Forelimb muscle (tissue), 1 donor: ENCODE measurements at places on chromosomes 6 and 20. TPM values are rescaled to one million over a fixed set of nuclear protein-coding genes. Genes with fewer than 3 reads are reported as not detected.
A peak's percentile ranks its signal among the peaks of the same experiment; 100 is the strongest.

The MAK gene
- polyA plus RNA-seq = 0.51 TPM

The PTCRA gene
- polyA plus RNA-seq = not detected

The DOK5 gene
- polyA plus RNA-seq = 29.0 TPM

The TRIM40 gene
- polyA plus RNA-seq = not detected

The IL17A gene
- not detected for polyA plus RNA-seq

The CST7 gene
- polyA plus RNA-seq = 0.70 TPM

The TRIM38 gene
- polyA plus RNA-seq = 6.7 TPM

The MEP1A gene
- not detected for polyA plus RNA-seq

The ZC2HC1B gene
- polyA plus RNA-seq = not detected

The SEL1L2 gene
- not detected for polyA plus RNA-seq

DNA sequence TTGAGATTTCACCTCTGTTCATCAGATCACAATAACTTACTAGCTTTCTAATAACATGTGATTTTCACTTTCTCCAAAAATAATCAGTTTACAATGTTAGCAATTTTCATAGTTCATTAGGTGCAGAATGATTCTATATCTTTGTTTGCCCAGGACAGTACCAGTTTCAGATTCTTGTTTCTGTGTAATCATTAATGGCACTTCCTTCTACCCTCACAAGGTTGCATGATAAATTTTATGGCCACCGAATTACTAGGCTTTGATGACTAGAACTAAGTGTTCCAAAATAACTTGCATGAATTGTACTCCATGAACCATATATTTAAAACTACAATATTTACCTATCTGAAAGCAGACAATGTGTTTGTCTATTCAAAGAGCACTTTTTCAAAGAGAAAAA, 442.3 kb downstream of the EPHA7 start:
- DNase-seq = no peak

DNA sequence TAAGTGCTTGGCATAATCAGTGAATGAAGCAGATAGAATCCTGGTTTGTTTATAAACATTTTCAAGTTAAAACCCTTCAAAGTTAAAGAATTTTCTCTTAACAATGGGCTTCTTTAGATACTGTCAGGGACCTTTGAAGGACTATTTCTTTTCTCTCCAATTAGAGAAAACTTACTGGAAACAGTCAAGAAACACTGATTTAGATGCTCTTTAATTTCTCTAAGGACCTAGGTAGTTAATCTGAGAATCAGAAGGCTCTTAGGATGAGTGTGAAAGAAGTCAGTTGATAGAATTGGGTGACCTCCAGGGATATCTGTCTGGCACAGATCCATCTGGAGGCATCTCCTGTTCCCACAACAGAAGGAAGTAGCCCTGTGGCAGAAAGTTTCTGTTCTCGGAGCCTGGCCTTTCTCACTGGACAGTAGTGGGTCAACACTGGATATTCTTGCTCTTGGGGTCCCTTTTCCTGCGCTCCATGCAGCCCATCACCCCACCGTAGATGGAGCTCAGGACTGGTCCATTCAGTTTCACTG, 22.5 kb downstream of the KIAA0408 start:
- no peak for DNase-seq

- no peak for DNase-seq
Measured at GRCh38 chr6:137827977-137828810, 38.9 kb upstream of the TNFAIP3 start.

- no peak for DNase-seq
Measured at GRCh38 chr6:43505718-43506117, 4.4 kb downstream of the LRRC73 start.

DNA sequence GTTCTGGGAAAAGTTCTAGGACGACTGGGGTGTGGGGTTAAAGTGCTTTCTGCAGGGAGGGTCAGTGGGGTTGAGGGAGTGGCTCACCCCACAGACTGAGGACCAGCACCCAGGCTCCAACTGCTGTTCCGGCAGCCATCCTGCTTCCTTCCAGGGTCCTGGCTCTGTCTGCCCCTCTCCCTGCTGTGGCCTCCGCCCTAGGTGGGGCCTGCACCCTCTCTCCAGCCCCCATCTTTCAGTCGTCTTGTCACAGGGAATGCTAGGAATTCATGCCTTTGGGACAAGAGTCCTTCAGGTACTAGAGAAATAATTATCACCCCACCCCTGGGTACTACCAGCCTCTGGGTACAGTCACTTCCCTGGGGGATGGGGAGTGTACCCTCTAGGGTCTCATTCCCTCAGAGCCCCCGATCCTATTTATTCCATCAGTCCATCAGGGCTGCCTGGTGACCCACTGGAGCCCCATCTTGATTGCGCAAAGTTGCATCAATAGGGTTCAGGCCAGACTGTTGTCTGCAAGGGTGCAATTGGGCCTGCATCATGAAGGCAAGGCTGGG, at the start of gene AGER:
Gene AGER, minus strand, starts transcription at position 170 of the 557 bp plus-strand sequence. Its CDS starts 31 bp downstream, at position 139.
- DNase-seq = no peak

GRCh38 chr6:154805288-154805911, 72.2 kb downstream of the SCAF8 start:
- peak; percentile 6 for DNase-seq

DNA sequence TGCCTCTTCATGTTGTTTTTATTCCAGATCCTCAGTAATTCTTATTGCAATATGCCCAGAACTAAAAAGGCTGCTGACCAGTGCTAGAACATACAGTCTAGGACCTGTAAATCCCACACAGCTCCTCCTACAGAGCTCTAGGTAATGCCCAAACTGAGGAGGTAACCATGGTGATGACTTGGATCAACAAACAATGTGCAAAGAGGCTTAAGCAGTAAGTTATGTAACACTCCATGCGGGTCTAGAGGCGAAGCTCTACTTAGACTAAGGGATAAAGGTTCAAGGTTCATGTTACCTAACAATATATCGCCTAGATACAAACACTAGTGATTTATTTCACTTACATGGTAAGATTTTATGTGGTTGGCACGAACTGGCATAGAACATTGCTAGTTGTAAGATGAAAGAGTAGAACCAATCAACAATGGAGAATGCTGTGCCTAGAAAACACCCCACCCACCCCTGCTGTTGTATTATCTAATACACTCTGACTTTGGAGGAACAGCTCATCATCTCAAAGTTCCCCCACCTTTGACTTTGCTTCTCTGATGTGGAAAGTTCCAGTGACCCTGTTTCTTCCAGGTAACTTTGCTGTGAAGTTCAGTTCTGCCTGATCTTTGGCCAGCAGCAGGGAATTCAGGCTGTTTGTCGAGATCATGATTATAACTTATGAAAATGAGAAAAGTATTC, 242.4 kb downstream of the ALDH8A1 start:
- DNase-seq = no peak

- no peak for DNase-seq
Measured at GRCh38 chr20:8809107-8809953, 259.6 kb upstream of the PLCB4 start.

DNA sequence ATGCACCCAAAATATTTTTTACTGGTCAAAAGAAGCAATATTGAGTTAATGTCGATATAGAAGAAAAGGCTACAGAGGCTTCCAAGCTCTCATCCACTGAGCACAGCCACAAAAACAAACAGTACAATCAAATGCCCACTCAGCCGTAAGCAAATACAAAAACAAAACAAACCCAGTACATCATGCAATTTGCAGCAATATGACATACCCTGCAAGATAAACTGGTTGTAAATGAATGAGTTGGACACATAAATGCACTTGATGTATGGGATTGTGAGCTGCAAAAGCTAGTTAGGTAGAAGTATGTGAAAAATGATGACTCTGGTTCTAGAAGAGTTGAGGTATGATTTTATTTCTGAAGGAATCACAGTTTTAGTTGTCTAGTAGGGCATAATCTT, 83.9 kb downstream of the SESN1 start:
- no peak for DNase-seq

DNA sequence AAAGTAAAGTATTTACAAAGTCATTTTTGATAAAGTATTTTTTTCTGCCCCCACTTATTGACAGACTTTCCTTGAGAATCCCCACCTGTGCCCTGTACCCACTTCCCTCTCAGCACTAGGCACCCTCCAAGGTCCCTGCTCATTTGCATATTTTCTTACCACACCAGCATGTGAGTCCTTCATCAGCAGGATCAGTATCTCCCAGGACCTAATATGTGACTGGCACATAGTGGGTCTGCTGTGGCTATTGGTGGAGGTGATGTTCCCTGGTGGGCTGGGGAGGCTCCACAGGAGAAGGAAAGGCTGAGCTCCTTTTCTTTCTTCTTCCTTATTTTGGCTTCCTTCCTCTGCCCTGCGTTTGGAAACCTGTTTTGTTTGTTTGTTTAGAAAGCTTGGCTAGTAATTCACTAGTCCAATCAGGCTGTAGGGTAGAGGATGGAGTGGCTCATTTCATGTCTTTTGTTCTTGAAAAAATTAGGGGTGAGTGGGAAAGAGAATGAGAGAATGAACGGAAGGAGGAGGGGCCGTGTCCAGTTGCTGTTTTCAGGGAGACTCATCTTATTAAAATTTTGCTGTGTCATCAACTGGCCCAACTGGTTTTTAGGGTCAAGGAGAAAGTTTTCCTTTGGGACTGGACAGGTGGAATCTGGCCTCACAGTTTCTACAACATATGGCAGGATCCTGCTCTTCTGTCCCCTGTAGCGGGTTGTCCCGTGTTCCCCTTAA, 2.8 kb upstream of the RNF24 start:
- no peak for DNase-seq

DNA sequence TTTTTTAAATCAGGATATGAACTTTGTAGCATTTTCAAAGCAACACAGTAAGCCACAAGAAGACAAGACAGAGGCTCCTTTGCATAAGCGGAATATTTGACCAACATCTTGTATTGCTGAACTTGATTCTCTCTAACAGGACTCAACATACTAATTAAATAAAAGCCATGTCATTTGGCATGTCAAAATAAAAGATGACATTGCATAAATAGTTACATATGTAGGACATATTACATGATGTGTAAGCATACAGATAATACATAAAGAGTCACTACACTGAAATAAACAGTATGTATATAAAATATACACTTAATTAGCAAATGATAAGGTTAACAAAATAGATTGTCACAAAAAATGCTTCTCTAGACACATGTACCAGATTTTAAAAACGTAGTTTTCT, 62.2 kb downstream of the REPS1 start:
- DNase-seq = no peak

- DNase-seq = no peak
Measured at GRCh38 chr6:97205966-97206365, 77.0 kb downstream of the MMS22L start.

DNA sequence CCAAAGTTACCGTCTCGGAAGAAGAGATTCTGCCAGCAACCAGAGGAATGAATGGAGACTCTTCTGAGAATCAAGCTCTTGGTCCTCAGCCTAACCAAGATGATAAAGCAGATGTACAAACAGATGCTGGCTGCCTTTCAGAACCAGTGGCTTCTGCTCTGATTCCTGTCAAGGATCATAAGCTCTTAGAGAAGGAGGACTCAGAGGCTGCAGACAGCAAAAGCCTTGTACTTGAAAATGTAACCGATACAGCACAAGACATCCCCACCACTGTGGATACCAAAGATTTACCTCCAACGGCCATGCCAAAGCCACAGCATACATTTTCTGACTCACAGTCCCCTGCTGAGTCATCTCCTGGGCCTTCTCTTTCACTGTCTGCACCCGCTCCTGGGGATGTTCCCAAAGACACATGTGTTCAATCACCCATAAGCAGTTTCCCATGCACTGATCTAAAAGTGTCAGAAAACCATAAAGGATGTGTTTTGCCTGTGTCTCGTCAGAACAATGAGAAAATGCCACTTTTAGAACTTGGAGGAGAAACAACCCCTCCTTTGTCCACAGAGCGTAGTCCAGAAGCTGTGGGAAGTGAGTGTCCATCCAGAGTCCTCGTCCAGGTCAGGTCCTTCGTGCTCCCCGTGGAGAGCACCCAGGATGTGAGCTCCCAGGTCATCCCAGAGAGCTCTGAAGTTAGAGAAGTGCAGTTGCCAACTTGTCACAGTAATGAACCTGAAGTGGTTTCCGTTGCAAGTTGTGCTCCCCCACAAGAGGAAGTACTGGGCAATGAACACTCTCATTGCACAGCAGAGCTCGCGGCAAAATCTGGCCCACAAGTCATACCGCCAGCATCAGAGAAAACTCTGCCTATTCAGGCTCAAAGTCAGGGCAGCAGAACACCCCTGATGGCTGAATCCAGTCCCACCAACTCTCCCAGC, 109.6 kb downstream of the RTN4IP1 start:
- DNase-seq = no peak

- peak; percentile 45 for DNase-seq
Measured at GRCh38 chr20:478949-479429, 16.7 kb upstream of the TBC1D20 start.

DNA sequence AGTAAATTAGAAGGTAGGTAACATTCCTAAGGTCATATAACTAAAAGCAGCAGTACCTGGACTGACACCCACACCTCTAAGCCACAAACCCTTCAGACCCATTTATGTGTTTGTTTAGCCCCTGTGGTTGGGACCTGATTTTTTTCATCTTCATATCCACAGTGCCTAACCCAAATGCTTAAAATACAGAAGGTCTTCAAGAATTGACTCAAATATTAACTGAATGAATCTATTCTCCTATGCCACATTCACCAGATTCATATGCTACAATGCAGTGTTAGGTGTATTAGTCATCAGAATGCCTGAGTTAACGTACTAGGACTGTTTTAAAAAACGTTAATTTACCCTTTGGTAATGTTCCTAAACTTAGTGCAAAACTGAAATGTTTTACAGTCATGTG, 124.8 kb downstream of the AHI1 start:
- no peak for DNase-seq

- no peak for DNase-seq
Measured at GRCh38 chr20:32737371-32738223, 5.7 kb downstream of the COMMD7 start.

GRCh38 chr6:3835785-3836184, 13.4 kb upstream of the FAM50B start:
- no peak for DNase-seq

GRCh38 chr6:36364669-36365479, 22.6 kb downstream of the ETV7 start:
- no peak for DNase-seq

DNA sequence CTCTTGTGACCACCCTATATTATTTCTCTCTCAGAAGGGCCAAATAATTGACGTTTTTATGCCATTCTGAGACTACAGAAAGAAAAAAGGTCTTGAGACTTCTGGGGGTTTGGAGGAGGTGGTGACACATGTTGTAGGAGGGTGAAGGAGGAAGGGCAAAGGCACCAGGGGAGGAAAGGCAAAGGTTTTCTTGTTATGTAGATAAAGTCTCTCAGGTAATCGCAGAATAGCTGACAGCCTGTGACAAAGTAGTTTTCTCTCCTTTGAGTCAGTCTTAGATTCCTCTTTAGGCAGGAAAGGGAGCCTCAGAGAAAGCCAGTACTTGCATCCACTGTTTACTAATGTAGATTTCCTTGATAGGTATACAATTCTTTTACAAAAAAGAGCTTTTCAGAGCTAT, 23.6 kb downstream of the OR2B2 start:
- DNase-seq = no peak

DNA sequence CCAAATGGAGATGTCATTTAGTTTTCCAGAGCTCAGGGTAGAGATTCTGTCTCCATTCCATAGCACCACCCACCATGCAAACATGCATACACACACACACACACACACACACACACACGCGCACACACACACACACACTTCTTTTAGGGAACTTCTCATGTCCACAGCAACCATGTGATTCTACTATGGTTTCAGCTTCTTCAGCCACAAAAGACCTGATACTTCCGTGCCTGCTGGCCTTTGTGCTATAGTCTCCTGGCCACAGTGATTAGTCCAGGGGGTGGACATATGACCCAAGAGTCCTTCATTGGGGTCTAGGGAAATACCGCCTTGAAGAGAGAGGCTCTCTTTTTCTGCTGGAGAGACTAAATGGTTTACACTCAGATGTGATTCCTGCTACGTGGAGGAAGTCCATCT, 53.5 kb downstream of the CARMIL1 start:
- no peak for DNase-seq
